A549 treated with CpdA at 1 μM for 4 hours (cell line): ENCODE measurements at places on chromosomes 13 and 19. TPM values are rescaled to one million over a fixed set of nuclear protein-coding genes. Genes with fewer than 3 reads are reported as not detected.

Gene PODNL1
- 0.87 to 1.5 TPM (median 1.2 TPM) in 5 replicates for total RNA-seq

Gene FFAR2
- total RNA-seq, result 0.06 TPM in 1 of 5 replicates, not detected in the others

Gene GDF15
- 32.5 to 82.2 TPM (median 56.6 TPM) in 5 replicates for total RNA-seq

Gene CYP4F3
- total RNA-seq, result 2.1 to 2.9 TPM (median 2.4 TPM) in 5 replicates

Gene ZNF93
- total RNA-seq, result not detected in 5 replicates

Gene CEACAM5
- 1.8 to 2.7 TPM (median 2.4 TPM) in 5 replicates for total RNA-seq

Gene PINLYP
- total RNA-seq, result 0.15 to 0.50 TPM (median 0.27 TPM) in 4 of 5 replicates, not detected in the other

Gene CERS1
- 4.6 to 5.7 TPM (median 4.9 TPM) in 5 replicates for total RNA-seq

Gene ATXN8OS
- not detected in 5 replicates for total RNA-seq

Gene TMTC4
- total RNA-seq, result 9.2 to 13.4 TPM (median 11.9 TPM) in 5 replicates

Gene KLK5
- 0.17 TPM in 1 of 5 replicates, not detected in the others for total RNA-seq

Gene PSG2
- not detected in 5 replicates for total RNA-seq

Gene CGB3
- total RNA-seq, result 0.09 to 0.44 TPM in 2 of 5 replicates, not detected in the others

Gene TGFBR3L
- 1.3 to 2.3 TPM (median 2.0 TPM) in 5 replicates for total RNA-seq

Gene CCDC70
- 0.05 to 0.15 TPM in 2 of 5 replicates, not detected in the others for total RNA-seq
